ENCODE measurements at places on chromosomes 12 and 14.

DNA sequence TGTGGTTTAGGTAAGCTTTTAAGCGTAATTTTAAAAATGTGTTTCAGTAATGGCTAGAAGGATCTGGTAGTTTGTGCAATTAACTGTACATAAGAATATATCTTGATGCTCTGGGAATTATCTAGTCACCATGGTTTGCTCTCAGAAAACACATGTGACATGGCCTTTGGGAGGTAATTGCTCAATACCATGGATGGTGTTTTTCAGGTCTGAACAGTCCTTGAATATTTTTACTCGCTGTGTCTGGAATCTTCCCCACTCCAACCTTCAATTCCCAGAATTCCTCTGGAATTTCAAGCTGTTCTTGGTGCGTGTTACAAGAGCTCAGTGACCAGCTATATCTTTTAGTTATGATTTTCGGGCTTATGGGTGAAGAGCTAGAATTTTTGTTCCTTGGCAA is 85.3 kb downstream of the DAAM1 start:
- no peak for DNase-seq

DNA sequence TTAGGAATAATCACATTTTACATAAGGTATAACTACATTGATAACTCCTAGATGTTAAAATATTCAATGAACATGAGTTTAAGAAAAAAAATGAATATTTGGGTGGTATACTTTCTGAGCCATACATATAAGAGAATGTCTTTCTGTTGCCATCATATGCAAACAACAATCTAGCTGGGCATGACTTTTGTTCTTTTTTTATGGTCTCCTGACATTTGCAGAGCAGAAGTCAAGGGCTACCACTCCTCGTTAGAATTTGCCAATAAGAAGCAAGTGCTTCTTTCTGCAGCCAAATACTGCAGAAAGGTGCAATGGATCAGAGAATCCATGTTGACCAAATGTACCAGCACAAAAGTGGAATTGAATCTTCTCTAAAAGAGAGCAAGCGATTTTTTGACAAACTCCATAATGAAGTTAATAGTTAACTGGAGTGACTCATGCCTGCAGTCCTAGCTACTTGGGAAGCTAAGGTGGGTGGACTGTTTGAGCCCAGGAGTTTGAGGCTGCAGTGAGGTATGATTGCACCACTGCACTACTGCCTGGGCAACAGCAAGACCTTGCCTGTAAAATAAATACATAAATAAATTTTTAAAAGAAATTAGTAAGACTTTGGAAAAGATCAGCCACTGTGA is 25.5 kb upstream of the CCDC91 start:
- no peak for DNase-seq

DNA sequence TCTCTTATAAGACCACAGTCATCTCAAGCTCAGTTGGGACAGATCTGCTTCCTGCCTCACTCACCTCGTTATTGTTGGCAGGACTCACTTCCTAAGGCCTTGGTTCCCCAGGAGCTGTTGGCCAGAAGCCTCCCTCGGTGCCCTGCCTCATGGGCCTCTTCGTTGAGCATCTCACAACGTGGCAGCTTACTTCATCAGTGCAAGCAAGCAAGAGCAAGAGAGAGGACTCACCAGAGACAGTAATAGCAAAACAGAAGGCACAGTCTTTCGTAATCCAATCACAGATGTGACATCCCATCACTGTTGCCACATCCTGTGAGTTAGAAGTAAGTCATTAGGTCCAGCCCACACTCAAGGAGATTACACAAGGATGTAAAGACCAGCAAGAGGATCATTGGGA is 5.1 kb upstream of the NUMB start:
- DNase-seq = no peak

DNA sequence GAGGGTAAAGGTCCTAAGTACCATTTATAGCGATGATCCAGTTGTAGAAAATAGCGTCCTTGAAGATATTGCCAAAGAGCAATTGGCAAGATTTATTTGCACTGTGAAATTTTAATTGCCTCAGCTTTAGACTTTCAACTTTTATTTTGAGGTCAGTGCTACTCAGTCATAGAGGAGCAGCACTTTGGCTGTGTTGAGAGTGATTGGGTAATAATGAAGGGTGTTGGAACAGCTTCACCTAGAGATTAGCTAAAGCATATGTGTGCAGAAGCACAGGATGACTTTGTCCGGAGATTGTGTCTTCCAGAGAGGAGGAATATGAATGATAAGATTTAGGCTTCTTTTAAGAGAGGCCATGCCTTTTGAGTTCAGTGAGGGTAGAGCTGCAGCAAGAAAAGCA is 164.8 kb downstream of the NPAS3 start:
- DNase-seq = no peak

DNA sequence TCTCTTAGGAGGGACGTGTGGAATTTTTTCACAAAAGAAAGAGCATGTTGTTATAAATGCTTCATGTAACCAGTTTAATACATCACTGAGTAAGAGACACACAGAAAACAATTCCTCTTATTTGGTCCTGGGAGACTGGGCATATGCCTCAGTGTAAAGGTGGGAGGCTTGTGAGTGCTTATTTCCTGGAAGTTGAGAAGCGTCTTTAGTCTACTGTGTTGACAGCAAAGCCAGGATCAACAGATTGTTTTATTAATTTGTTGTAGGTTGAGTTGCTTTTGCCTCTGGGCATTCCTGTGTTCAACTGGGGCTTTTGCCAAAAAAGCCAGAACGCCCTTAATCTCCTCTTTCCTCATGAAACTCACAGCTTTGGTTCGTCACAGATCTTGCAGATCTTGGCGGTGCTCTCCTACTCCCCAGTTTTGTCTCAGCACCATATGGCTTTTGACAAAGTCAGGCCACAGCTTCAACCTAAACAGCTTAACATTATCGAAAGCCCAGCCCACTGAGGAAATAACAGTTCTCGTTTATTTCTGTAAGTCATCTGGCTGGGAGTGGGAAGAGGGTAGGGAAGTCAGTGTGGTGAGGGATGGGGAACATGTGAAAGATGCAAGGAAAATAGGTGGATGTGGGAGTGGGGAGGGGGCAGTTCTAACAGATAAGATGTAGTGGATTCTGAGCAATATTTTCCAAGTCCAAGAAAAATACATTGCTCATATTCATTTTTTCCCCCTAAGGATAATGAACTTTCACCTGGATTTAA is 227.2 kb downstream of the DACT1 start:
- no peak for DNase-seq

Measured in stimulated activated naive CD4-positive, alpha-beta T cell (primary cell).